ENCODE measurements at places on chromosomes 1 and 21.
A peak's percentile ranks its signal among the peaks of the same experiment; 100 is the strongest.

GRCh38 chr1:34380526-34381124, 203.9 kb downstream of the C1orf94 start:
- no peak for DNase-seq

DNA sequence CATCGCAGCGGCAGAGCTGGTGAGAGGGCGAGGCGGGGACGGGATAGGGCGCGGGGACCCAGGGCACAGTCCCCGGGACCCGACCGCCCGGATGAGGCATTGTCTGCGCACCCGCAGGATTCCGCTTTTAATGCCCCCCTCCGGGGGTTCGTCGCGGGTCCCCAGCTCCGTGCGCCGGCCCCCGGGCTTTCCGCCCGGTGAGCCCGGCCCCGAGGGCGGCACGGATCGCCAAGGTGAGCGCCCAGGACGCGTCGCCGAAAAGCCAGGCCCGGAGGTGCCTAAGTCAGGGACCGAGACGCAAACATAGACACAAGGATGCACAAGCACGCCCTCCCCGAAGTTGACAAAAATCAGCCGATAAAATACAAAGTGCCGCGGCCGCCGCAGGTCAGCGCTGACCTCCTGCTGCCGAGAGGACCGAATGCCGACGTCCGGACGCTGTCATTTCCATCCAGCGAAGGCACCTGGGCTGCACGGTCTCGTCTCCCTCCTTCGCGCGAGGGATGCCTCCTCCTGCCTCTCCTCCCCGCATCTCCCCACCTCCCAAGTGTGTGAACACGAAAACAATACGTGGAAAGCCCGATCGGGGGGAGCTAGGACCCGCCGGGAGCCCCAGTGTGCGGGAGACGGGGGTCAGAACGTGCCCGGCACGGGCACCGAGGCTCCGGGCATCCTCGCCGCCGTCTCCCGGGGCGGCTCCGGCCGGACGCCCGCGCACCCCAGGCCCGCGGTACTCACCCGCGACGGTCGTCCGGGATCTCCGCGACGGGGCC, 101.1 kb upstream of the SOD1 start:
- peak; percentile 55 for DNase-seq

DNA sequence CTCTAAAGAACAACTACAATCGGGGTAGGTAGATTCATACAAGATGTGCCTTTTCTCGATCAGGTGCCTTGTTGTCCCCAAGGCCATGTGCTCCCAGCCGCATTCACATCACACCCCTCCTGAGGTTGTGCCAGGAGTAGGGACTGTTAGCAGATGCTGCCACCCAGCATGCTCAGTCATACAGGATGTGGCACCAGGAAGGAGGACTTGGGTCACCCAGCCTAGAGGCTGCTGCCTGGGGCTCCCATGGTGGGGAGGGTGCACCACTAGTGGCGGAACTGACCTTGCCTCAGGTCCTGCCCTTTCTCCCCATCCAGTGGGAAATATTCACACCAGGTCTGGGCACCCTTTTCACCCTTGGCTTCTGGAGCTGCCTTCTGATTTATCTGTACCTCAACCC, 8.3 kb downstream of the TEX35 start:
- no peak for DNase-seq

- DNase-seq = no peak
These were observed 386.9 kb downstream of the AMY1C start for GRCh38 chr1:104136621-104137020.

DNA sequence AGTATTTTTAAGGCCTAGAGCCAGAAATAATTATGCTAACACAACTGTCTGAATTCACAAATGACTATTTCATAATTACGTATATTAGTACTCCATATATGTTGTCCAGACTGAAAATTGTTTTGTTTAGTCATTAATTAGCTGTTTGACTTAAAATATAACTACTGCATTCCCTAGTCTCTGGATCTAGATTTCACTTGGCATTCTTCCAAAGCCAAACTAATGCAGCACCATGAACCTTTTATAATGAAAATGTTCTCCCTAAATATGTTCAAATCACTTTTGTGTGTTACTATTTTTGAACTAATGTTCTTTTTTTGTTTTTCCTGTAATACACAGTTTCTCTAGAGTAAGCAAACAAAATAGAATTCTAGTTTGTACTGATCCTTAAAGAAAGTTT, 46.1 kb downstream of the CAMTA1 start:
- no peak for DNase-seq

- no peak for DNase-seq
These were observed 6.0 kb downstream of the KRTAP19-7 start for GRCh38 chr21:30555095-30555494.

DNA sequence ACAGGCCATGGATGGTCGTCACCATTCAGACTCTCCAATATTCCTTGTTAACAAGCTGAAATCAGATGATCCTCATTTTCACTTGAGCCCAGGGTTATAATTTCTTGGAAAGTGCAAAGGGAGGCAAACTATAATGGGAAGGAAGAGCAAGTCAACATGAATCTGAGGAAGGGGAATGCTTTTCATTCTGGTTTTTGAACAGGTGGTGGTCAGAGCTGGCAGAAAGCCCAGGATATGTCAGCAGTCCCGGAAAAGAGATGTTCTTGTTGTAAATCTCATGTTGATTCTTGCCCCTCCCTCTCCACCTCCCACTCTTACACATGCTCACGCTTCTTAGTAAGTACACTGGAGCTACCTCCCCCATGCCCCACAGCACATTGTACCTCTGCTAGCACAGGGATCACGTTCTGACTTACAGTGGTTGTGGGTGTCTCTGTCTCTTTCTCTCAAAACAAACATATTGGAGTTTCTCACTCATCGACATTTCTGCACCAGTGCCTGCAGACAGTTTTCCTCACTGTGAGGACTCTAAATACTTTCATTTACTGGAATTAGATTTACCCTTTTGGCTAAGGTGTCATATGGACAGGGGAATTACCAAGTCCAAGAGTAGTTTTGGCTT, 77.6 kb downstream of the XCL2 start:
- no peak for DNase-seq

DNA sequence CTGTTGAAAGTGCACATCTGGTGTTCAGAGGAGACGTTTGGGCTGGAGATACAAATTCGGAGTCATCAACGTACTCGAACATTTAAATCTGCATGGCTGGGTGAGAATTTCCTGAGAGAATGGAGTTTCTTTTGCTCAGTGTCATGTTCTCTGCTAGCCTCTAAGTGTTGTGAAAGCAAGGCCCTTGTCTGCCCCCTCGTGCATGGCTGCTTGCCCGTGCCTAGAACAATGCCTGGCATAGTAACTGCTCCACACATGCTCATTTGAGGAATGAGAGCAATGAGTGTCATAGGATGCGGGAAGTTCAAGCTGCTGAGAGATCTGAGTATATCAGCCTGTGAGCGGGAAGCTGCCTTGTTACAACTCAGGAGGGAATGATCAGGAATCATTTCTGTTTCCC, 171.1 kb upstream of the CSF3R start:
- DNase-seq = no peak

- DNase-seq = no peak
These were observed 344.9 kb downstream of the PTPRU start for GRCh38 chr1:29581256-29581655.

DNA sequence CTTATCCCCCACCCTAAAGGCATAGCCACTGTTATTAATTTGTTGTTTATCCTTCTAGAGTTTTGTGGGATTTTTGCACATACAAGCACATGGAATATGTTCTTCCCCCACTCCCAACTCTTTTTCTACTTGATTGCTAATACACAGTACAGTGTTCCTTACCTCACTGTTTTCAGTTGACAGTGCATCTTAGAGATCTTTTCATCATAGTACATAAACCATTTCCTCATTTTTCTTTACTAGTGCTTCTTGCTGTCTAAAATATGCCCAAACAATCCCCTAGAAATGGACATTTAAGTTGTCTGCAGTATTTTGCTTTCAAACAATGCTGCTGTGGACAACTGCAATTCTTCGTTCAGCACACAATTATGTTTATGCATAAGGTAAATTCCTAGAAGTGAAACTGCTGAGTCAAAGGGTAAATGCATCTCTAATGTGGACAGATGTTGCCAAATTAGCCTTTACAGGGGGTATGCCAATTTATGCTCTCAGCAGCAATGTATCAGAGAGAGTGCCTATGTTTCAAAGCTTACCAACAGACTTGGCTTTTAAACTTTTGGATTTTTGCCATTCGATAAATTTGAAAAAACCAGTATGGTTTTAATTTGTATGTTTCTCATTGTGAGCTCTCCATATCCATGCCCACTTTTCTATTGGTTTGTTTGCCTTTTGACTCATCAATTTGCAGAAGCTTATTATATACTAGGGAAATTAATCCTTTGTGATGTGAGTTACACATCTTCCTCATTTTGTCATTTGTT, 132.6 kb downstream of the MRPS6 start:
- DNase-seq = no peak

- no peak for DNase-seq
These were observed 102.3 kb downstream of the GLIS1 start for GRCh38 chr1:53636621-53637171.

DNA sequence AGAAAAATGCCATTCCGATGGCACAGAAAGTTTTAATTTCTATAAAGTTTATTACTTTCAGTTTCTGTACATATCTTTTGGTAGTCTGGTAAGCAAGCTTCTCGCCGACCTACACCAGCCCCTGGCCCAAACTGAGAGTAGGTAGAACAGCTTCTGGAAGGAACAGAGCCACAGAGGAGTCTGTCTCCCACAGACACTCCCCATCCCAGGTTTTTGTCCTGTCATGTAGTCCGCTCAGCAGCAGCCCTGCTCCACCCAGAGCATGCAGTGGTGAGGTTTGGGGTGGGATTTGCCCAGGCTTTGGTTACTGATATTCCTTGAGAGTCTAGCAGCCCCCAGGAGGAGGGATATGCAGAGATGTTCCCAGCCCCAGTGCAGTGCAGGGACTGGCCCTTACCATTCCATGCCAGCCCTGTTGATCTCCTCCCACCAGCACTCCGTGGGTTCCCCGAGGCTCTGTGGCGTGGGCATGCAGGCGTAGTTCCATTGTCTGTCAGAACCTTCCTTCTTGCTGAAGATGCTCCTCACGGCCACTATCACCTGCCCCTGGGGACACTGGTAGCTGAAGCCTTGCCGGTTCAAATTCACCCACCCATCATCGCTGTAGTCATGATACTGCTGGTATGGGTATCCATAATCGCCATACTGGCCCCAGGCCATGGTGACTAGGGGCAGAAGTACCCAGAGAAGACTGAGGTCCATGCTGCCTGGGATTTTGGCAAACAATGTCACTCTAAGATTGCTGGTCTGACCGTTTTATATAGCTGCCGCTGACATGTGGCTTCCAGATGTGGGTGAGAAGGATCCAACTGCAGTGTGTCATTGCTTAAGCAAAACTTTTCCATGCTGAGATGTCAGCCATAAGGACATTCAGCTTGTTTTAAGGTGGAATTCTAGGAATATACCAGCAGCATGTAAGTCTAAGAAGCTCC, at the start of gene DPT:
Gene DPT (minus strand): TSS at position 734 of the 932 bp plus-strand sequence. CDS start 32 bp downstream, at position 702.
- DNase-seq = no peak

GRCh38 chr21:43318841-43319781, 107.8 kb downstream of the SIK1 start:
- DNase-seq = peak; percentile 37

GRCh38 chr1:19461220-19461554, 24.2 kb downstream of the CAPZB start:
- no peak for DNase-seq

- DNase-seq = no peak
These were observed 19.0 kb upstream of the IFNLR1 start for GRCh38 chr1:24206083-24206464.

DNA sequence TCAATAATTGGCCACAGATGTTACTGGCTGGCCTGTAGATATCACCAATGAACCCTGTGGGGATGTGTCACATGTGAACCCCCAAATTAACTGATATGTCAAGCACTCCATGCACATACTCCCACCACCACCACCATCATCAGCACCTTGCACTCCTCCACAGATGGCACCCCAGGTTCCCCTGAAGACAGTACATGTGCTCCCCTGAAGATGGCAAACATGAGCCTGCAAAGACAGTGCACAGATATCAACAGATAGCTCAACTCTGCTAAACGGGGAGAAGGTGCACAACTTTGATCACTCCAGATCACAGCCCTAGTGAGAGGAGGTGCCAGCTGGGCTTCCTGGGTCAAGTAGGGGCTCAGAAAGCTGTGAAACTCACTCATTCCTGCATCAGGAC, 74.4 kb downstream of the CLCA4 start:
- DNase-seq = no peak

GRCh38 chr21:29256126-29256910, 42.4 kb upstream of the BACH1 start:
- no peak for DNase-seq

- no peak for DNase-seq
These were observed 483.3 kb downstream of the TTLL7 start for GRCh38 chr1:83515578-83516154.

GRCh38 chr1:37323486-37324377, 150.6 kb upstream of the ZC3H12A start:
- peak; percentile 31 for DNase-seq

- DNase-seq = no peak
These were observed 33.1 kb downstream of the MAN1C1 start for GRCh38 chr1:25649505-25650288.

DNA sequence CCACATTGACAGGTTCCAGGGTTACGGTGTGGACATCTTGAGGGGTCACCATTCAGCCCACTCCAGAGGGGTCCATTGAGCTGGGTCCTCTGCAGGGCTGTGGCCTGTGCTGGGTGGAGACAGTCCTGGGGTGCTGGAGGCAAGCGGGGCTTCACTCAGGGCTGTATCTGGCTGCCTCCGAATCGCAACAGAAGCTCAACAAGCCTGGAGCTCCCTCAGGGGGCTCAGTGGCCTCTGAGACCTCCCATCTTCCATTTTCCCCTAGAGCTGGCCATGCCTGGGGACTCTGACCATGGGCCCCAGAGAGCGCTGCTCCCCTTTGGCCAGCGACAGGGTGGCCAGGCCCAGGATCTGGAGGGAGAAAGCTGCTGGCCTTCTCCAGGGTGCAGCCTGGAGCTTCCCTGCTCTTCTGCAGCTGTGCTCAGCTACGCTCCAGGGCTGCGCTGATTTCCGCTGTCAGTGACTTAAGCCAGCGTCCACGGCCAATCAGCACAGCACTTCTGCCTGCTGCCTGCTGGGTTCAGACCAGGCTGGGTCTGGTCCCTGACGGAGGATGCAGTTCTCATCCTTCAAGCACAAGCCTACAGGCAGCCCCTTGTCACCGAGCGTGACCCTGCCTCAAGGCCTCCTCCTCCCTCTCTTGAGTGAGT, 45.0 kb upstream of the ADARB1 start:
- peak; percentile 50 for DNase-seq

GRCh38 chr1:63203641-63204040, 118.7 kb upstream of the FOXD3 start:
- DNase-seq = no peak

DNA sequence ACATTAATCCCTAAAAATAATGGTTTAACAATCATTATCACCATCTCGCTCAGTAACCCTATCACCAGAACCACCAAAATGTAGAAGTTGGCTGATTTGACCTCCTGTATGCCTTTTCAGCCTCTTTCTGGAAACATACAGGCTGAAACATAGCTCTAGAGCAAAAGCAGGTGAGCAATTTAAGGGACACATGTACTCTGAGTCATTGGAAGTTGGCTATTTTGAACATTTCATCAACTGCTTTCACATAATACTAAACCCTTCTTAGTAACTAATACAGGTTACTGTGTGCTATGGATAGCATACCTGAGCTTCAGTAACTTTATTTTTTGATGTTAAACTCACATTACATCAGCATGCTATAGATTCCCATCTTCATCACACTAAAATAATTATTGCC, 19.8 kb upstream of the DDAH1 start:
- DNase-seq = no peak

Measured in neural crest cell (in vitro differentiated cells).